Activated naive CD4-positive, alpha-beta T cell treated with anti-CD3 and anti-CD28 coated beads for 36 hours (primary cell): ENCODE measurements at places on chromosomes 5 and 9. TPM values are rescaled to one million over a fixed set of nuclear protein-coding genes. Genes with fewer than 3 reads are reported as not detected.
A peak's percentile ranks its signal among the peaks of the same experiment; 100 is the strongest.

The VCAN gene
- not detected for total RNA-seq

The SLC36A3 gene
- not detected for total RNA-seq

The PRRC2B gene
- 171 TPM for total RNA-seq

The TIMD4 gene
- total RNA-seq: 5.2 TPM

The GLRA1 gene
- total RNA-seq: not detected

The MSMP gene
- 0.45 TPM for total RNA-seq

The REEP2 gene
- 2.2 TPM for total RNA-seq

GRCh38 chr5:138900281-138900965 is 25.3 kb upstream of the LRRTM2 start:
- DNase-seq: peak; percentile 47

- DNase-seq: peak; percentile 66
Measured at GRCh38 chr5:39714036-39714698, 289.4 kb upstream of the DAB2 start.

DNA sequence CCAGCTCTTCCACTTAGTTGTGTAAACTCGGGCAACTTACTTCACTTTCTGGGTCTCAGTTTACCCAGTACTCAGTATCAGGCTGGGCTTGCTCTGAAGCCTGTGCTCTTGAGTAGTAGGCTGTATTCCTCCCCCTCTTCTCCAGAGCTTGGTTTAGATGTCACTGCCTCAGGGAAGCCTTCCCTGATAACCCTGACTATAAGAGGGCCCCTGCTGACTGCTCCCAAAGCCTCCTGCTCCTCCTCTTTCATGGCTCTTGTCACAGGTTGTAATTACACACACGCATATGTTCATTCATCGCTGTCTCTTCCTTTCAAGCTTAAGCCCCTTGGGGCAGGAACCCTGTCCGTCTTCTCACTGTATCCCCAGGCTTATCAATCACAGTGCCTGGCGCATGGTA is 140.2 kb downstream of the RGS3 start:
- DNase-seq: no peak

- DNase-seq: no peak
Measured at GRCh38 chr5:172694061-172694460, 53.0 kb downstream of the NEURL1B start.

DNA sequence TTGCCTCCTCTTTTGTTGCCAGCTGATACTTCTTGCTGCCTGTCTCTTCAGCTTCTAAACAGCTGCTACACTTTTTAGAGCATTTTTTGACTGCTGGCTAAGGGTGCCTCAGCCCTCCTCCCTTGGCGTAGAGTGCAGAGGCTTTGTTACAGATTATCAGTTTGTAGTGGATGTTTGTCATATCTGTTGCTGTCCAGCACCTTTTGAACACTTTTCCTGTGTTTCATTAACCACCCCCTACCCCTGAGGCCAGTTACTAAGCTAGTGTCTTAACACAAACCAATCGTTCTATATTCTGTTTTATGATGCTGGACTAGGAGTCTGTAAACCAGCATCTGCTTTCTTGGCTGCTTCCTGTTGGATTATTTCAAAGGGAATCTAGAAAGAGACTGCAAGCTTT is 441.5 kb downstream of the DNAH5 start:
- DNase-seq: no peak

- no peak for DNase-seq
Measured at GRCh38 chr5:123094237-123094918, 5.3 kb downstream of the PRDM6 start.

- peak; percentile 39 for DNase-seq
Measured at GRCh38 chr9:5493679-5494511, 16.4 kb upstream of the PDCD1LG2 start.

DNA sequence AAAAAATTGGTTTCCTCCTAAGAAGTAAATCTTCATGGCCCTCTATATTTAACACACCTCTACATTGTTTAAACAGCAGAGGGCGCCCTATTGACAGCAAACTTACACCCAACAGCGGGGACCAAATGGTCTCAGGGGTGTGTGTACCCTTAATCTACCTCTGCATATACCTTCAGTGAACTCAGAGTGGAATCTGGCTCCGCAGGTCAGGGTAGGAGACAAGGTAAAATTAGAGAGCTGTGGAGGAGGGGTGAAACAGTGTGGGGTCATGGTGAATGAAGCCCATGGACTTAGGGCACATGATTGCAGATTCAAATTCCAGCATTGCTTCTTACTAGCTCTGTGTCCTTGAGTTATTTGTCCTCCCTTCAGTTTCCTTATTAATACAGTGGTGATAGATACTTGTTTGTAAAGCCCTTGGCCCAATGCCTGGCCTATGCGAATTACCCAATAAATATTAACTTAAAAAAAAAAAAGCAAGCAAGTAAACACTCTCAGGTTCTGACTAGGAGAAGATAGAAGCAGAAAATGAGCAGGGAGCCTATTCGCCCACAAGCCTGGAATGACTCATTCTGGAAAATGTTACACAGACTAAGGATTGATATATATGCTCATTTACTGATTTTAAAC is 122.9 kb downstream of the CAVIN4 start:
- peak; percentile 9 for DNase-seq

GRCh38 chr5:36606036-36606427 is 374 bp upstream of the SLC1A3 start:
- DNase-seq: no peak

DNA sequence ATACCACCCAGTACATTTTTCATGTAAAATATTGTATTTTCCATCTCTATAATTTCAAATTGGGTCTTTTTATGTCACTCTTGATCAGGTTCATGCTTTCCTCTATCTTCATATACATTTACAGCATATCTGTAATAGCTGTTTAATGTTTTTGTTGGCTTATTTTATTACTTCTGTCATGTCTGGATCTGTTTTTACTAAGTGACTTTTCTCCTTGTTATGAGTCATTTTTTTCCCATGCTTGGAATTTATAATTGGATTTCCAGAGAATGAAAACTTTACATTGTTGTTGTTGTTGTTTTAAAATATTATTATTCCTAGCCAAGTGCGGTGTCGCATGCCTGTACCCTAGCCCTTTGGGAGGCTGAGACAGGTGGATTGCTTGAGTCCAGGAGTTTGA is 5.6 kb upstream of the ADAMTS19 start:
- DNase-seq: no peak

DNA sequence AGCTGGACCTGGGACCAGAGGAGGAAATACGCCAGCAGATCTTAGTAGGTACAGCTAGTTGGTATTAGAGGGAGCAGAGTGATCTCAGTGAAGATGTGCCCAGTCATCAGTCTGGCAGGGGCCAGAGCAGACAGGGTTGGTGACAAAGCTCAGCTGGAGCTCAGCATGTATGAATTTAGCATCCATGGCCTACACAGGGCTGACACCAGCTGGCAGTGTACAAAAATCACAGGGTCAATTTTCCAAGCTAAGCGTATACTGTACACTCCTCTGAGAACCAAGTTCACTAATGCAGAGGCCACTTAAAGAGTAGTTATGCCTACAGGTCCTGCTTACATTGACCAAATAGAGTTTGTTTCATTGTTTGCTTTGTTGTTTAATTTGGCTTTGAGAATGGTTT is 146.6 kb downstream of the SLC24A2 start:
- DNase-seq: peak; percentile 7

DNA sequence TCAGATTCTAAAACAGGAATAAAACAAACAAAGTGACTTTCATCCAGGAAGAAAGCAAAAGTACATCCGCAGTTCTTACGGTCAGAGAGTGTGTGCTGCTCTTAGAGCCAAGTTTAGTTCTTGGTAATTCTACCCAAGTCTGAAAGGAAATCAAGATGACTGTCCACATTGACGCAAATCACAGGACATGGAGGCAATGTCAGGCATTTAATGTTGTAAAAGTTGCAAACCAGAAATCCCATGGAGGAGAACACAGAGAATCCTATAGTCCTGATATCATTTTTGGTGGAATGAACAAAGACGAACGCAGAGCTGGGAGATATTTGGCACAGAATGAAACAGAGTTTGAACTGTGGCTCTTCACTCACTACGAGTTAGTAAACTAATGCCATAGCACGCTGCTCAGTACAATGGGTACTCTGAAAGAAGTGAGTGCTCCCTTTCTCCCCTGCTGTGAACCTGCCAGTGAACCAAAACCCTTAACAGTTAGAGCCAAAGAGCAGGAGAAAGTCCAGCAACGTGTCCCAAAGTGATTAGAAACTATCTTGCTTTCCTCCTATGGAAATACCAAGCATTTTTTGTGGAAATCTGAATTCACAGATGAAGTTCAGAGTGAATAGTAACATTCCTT is 74.3 kb downstream of the MUSK start:
- DNase-seq: no peak

DNA sequence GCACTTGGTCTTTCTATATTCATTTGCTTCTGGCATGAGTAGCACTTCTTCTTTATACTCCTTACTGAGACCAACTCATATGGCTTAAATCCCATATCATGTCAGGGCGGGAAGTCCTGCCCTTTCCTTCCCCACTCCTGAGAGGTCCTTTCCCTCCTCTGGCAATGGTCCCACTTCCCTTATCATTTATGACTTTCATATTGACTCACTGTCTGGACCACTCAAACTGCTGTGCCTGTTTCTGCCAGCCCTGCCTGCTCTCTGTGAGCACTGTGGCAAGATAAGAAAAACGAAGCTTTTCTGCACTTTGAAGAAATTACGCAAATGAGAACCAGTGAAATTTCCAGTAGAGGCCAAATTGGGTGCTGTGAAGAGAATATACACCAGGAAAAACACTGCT is 58.1 kb downstream of the ZNF474 start:
- no peak for DNase-seq

DNA sequence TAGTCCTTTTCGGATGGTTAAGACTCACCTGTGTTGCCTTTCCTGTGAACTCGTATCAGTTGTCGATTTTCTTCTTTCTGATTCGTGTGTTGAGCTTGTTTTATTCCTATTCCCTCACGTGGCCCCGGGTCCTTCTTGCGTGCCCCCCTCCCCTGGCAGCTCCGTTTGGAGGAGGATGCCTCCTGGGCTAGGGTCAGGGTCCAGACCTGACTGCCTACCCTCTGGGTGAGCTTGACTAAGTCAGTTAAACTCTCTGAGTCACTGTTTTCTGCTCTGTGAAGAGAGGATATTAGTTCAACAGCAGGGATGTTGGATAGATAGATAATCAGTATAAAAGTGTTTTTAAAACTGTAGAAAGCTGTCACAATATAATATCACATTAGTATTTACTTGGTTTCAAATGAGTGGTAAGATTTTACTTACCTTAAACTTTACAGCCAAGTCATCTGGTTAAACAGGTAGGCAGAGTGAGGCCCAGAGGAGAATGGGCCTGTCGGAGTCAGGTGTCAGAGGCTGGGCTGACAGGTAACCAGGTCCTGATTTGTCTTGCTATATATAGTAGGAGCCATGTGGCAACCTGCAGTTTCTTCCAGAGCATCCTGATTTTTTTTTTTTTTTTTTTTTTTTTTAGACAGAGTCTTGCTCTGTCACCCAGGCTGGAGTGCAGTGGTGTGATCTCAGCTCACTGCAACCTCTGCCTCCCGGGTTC is 24.2 kb downstream of the PPARGC1B start:
- no peak for DNase-seq

DNA sequence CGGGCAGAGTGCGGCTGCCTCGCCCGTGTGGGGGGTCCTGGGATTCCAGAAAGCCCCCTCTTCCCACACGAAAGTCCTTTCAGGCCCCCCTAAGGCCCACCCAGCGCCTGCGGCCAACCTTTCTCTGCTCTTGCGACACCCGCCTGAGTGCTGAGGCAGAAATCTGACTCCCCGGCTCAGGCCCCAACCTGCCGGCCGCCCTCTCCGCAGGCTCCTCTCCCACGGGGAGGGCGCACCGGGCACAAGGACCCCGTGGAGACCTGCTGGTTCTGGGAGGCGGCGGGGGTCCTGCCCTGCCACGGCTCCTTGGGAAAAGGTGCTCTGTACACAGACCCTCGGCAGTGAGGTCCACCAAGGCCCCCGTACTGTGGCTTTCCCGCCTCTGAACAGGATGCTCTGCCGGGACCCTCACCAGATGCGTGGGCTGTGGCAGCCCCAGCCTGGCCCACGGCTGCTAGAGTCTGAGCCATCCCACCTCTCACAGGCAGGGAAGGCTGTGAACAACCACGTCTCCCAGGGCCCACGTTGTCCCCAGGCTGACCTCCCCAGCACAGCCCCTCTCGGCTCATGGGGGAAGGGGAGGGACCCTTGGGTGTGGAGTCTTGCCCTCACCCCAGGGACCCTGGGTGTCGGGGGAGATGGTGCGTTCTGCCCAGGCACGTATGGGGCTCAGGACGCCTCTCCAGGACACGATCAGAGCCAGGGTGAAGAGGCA is 41.5 kb upstream of the EGFL7 start:
- DNase-seq: no peak

- no peak for DNase-seq
Measured at GRCh38 chr9:105331160-105331559, 86.7 kb downstream of the SLC44A1 start.

- peak; percentile 64 for DNase-seq
Measured at GRCh38 chr9:99253134-99253533, 31.1 kb downstream of the SEC61B start.

GRCh38 chr5:116440457-116441001 is 134.1 kb downstream of the SEMA6A start:
- DNase-seq: no peak

DNA sequence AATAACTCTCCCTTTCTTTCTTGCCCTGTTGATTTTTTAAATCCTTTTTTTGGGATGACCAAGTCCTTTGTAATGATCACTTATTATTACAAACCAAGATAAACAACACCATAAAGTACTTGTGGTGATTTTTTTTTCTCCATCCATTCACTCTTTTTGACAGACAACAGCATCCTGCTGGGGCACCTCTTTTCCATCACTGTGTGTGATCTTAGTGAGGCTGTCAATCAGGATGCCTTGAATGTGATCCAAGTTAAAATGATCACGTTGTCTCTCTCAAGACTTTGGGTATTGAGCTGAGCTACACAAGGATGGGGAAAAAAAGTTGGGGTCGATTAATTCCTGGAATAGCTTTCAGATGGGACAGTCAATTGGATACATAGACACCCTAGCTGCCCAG is 73.6 kb upstream of the PPP2R2B start:
- DNase-seq: no peak

DNA sequence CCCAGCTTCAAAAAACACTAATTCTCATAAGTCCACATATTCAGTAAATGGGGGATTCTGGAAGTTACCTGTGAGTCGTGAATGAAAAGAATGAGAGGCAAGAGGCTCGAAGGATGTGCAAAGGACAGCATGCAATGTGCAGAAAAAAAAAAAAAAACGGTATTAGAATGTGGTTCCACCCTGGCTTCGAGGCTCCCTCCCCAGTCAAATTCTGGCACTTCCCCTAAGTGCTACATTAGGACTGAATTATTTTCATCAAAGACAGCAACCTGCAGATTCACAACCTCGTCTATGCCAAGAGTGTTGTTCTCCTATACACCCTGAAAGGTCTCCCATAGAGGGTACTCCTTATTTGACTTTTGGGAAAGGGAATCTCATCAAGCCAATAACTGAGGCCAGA is 16.5 kb downstream of the CAPSL start:
- peak; percentile 57 for DNase-seq

DNA sequence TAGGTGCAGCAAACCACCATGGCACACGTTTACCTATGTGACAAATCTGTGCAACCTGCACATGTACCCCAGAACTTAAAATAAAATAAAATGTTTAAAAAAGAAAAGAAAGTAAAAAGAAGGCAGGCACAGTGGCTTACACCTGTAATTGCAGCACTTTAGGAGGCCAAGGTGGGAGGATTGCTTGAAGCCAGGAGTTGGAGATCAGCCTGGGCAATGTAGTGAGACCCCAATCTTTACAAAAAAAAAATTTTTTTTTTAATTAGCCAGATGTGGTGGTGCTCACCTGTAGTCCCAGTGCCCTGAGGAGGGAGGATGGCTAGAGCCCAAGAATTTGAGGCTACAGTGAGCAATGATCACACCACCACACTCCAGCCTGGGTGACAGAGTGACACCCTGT is 12.5 kb upstream of the LHFPL2 start:
- DNase-seq: no peak

- no peak for DNase-seq
Measured at GRCh38 chr9:109781086-109781485, 1.1 kb downstream of the PALM2AKAP2 start.

GRCh38 chr9:107397076-107398044 is 92.2 kb downstream of the KLF4 start:
- no peak for DNase-seq
